ENCODE measurements at places on chromosomes 3 and 15.

DNA sequence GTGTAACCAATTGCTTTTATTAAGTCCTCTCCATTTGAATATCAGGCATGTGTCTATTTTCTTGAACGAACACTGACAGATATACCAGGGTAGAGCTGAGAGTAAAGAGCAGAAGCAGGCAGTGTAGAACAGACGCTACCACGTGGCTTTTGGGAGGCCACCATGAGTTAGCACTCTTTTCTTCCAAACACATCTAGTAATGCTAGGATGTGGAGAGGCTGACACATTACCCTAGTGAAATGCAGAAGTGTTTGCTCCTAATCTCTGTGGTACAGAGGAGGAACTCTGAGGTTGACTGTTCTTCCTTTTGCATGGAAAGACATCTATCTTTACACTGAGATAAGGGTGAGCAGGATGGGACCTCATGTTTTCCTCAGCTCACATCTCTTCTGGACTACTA is 216.3 kb downstream of the SATB1 start:
- no peak for DNase-seq
- no peaks in the 10 kb centered on the region for H3K36me3 ChIP-seq
- H3K27me3 ChIP-seq = no peaks in the 10 kb centered on the region
- H3K4me1 ChIP-seq = no peaks in the 10 kb centered on the region
- no peak overlapping the region for H3K27ac ChIP-seq
- no peak overlapping the region for H3K4me3 ChIP-seq

DNA sequence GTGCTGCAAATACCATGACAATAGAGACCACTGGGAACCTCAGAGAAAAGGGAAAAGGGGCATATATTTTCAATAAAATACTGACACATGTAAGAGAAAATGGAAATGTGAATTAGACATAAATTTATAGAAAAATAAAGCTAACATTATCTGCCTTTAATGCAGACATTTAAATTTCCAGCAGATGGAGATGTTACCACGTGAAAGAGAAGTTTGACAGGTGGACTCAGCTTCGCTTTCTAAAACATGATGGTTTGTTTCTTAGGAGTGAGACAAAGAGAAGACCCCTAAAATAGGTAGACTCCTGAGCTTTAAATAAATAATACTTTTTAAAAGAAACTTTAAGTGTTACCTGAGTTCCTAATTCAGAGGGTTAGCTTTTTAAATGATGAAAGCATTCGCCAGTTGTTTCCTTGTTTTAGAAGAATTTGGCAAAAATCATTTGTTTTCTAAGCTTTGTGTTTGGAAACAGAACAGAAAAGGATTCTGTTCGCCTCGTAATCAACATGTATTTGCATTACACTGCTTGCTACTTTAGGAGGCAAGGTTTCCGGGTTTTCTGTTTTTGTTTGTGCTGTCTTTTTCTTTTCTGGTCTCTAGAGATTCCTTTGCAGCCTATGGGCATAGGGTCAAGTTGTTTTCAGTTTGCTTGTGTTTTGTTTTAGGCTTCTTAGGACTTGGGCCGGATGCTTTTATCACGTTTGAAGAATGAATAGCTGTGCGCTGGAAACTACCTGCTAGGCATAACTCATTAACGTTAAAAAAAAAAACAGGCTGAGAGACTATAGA is 271.4 kb downstream of the THSD4 start:
- no peak for DNase-seq
- H3K27ac ChIP-seq = no peak overlapping the region
- peaks cover 10% of the 10 kb centered on the region for H3K4me1 ChIP-seq
- no peaks in the 10 kb centered on the region for H3K36me3 ChIP-seq
- no peaks in the 10 kb centered on the region for H3K27me3 ChIP-seq
- H3K4me3 ChIP-seq = no peak overlapping the region

DNA sequence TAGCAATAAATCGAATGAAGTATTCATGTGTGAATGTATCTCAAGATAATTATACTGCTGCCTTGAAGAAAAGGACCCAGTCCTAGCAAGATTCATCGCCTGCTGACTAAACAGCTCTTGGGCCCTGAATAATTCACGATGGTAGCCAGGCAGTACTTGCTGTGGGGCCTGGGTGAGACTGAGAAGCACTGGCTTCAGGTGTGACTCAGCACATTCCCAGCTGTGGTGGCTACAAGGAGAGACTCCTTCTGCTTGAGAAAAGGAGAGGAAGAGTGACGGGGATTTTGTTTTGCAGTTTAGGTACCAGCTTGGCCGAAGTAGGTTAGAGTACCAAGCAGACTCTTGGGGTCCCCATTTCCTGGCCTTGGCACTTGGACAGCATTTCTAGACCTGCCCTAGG is 47.6 kb upstream of the CD200R1L start:
- H3K4me3 ChIP-seq = no peak overlapping the region
- no peak overlapping the region for H3K27ac ChIP-seq
- no peaks in the 10 kb centered on the region for H3K27me3 ChIP-seq
- H3K4me1 ChIP-seq = no peaks in the 10 kb centered on the region

DNA sequence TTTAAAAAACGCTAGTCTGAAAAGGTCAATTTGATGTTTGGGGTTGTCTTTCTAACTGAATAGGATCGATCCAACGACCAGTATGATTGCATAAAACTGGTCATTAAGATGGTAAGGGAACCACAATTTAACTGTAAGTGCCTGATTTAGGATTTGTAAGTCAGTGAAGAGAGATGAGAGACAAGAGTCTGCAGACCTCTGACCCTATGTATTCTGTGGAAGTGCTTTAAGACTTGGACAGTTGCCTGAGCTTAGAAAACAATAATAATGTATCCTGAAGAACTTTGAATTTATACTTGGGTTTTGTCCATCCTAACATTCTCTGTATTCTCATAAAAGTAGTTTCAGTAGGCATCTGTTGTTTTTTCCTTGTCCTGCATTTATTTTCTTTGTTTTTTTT is 221.4 kb upstream of the SUCLG2 start:
- H3K4me1 ChIP-seq = no peaks in the 10 kb centered on the region
- H3K27ac ChIP-seq = no peak overlapping the region
- H3K36me3 ChIP-seq = no peaks in the 10 kb centered on the region
- no peak overlapping the region for H3K4me3 ChIP-seq
- no peaks in the 10 kb centered on the region for H3K27me3 ChIP-seq

- DNase-seq = no peak
- H3K4me1 ChIP-seq = no peaks in the 10 kb centered on the region
- no peaks in the 10 kb centered on the region for H3K36me3 ChIP-seq
- H3K27me3 ChIP-seq = no peaks in the 10 kb centered on the region
- no peak overlapping the region for H3K27ac ChIP-seq
Measured at GRCh38 chr3:182702216-182702615, 91.1 kb upstream of the ATP11B start.

All from fibroblast of lung (primary cell).